ENCODE measurements at places on chromosomes 2 and 18. TPM values are rescaled to one million over a fixed set of nuclear protein-coding genes. Genes with fewer than 3 reads are reported as not detected.

CRYGD gene
- total RNA-seq: not detected

NOTO gene
- 0.06 TPM for total RNA-seq

SGO2 gene
- 11.2 TPM for total RNA-seq

PID1 gene
- total RNA-seq: 4.0 TPM

CLEC4F gene
- not detected for total RNA-seq

SF3B6 gene
- 170 TPM for total RNA-seq

SLC19A3 gene
- 2.9 TPM for total RNA-seq

ANKRD30B gene
- total RNA-seq: not detected

OXER1 gene
- total RNA-seq: not detected

KANSL3 gene
- total RNA-seq: 21.7 TPM

AP1S3 gene
- 32.8 TPM for total RNA-seq

CDH19 gene
- 0.97 TPM for total RNA-seq

CELF4 gene
- total RNA-seq: not detected

ARHGAP28 gene
- 0.02 TPM for total RNA-seq

ARL4C gene
- 54.2 TPM for total RNA-seq

DSC3 gene
- 1.6 TPM for total RNA-seq

FBXO15 gene
- 0.75 TPM for total RNA-seq

ALS2 gene
- 9.9 TPM for total RNA-seq

SERPINB12 gene
- total RNA-seq: not detected

RFX8 gene
- total RNA-seq: not detected

LYPD6B gene
- not detected for total RNA-seq

KRTCAP3 gene
- not detected for total RNA-seq

RAX gene
- total RNA-seq: not detected

SERPINB7 gene
- total RNA-seq: 1.7 TPM

KLHL30 gene
- 0.18 TPM for total RNA-seq

UPP2 gene
- not detected for total RNA-seq

SLC40A1 gene
- 1.8 TPM for total RNA-seq

ANAPC1 gene
- total RNA-seq: 27.4 TPM

OTX1 gene
- 4.5 TPM for total RNA-seq
